SHP77 (cell line): ENCODE measurements at places on chromosomes 11 and 22.

GRCh38 chr22:23274891-23275694 is 94.8 kb downstream of the BCR start:
- no peak for DNase-seq

DNA sequence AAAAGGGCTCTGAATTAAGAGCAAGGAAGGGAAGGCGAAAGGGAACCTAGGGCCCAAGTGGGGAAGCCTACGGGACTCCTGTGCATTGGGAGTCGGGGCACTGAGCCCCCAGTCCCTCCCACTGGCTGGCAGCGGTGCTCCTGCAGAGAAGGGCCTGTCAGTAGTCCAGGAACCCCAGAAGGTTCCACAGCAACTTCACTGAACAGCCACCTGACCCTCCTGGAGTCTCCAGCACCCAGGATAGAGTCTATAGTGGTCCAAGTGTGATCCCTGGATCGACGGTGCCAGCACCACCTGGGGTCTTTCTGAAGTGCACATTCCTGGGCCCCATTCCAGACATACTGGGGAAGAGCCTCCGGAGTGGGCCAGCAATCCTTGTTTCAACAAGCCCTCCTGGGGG is 100.0 kb upstream of the B3GAT1 start:
- DNase-seq, result no peak

DNA sequence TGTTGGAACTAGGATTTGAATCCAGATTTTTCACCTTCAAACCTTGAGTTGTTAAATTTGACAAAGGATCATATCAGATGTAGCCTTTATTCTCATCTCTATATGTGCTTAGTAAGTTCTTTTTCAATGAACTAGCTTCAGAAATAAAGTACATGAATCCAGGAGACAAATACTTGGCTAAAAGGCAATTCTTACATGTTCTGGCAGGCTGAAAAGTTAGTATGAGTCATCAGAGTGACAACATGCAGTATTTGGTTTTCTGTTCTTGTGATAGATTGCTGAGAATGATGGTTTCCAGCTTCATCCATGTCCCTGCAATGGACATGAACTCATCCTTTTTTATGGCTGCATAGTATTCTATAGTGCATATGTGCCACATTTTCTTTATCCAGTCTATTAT is 40.4 kb downstream of the BBOX1 start:
- DNase-seq, result no peak

DNA sequence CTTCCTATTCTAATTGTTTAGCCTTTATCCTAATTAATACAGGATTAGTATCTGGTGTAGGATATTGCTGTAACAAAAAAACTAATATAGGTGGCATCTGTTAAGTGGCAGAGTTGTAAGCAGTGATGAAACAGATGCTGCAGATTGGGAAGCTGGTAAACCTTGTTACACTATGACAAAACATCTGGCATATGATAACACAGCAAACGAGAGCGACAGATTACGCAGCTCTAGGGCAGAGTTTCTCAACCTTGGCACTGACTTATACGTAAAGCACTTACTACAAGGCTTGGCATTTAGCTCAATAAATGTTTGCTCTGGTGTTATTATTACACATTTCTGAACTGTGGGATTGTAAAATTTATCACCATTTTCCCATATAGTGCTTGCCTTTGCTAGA is 137.0 kb downstream of the ATG16L2 start:
- DNase-seq, result no peak

DNA sequence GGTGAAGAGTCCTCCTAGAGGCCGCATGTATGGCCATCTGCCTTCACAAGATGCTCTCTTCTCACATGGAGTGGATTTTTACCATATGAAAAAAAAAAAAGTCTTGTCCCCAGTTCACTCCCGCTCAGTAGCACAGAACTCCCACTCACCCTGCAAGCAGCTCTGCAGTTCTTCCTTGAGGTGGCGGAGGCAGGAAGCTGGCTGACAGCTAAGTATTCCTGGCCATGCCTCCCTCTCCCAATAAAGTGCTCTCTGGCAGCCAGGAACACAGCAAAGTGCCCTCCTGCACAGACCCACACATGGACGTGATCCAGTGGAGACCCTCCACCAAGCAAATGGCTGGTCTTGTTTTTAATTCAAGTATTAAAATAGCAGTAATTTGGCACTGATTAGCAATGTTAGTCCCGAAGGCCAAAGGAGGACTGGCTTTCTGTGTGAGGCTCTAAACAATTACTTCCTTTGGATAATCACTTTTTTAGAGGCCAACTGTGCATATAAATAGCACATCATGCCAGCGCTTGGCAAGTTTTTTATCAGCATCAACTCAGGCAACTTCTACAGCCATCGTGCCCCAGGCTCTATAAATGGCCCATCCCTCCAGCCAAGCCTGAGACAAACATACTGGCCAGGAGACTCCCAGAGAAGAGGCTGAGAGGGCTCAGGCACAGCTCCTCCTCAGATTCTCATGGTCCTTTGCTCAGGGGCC is 413.6 kb downstream of the OPCML start:
- DNase-seq, result no peak

DNA sequence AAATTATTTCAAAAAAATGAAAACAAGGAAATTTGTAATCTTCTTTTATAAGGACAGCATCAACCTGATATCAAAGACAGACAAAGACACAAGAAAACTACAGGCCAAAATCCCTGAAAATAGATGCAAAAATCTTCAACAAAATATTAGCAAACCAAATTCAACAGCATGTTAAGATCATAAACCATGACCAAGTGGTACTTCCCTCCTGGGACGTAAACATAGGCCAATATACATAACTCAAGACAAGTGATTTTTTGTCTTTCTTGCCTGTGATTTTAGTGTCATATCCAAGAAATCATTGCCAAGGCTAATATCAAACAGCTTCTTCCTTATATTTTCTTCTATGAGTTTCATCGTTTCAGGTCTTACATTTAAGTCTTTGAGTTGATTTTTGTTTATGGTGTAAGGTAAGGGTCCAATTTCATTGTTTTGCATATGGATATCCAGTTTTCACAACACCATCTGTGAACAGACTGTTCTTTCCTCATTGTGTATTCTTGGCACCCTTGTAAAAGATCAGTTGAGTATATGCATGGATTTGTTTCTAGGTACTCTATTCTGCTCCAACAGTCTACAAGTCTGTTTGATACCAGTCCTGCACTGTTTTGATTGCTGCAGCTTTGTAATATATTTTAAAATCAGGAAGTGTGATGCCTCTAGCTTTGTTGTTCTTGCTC is 50.0 kb downstream of the SBF2 start:
- no peak for DNase-seq

DNA sequence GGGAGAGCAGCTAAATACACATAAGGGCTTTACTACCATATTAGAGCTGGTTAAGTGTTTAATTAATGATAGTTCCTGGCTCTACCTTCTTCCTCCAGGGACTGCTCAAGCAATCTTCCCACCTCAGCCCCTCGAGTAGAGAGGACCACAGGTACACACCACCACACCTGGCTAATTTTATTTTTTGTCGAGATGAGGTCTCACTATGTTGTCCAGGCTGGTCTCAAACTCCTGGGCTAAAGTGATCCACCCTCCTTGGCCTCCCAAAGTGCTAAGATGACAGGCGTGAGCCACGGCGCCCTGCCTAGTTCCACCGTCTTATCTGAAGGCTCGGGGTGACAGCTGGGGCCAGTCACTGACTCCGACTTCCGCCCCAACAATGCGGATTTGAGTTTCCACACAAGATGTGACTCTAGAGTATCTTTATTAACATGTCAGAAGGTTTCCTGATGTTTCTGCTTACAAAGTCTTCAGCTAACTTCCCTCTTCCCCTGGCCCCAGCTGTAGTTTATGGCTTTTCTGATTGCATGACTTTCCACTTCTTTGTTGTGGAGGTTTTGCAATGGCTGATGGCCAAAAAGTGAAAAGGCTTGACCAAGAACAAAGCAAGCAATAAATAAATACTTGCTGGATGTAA is 16.8 kb downstream of the TPST2 start:
- no peak for DNase-seq

DNA sequence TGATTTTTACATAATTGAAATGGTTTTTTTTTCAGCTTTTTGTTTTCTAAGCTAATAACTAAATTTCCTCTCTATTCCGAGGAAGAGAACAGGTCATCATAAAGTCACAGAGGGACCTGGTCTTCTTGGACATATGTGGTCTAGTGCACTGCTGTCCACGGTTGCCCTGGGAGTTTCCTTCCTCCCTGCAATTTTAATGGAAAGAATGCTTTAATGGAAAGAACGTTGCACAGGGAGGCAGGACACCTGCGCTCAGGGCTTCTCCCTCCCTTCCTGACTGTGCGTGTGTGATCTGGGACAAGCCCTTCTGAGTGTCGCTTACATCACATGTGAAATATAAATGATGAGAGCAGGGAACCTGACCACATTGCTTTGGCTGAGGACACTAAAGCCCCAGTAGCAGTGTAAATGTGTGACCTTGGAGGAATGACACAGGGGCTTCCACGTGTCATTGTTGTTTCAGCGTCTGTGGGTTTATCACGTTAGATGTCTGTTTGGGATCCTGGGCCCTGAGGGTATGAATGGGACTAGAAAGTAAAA is 93.2 kb downstream of the AMOTL1 start:
- DNase-seq, result no peak

GRCh38 chr11:16813126-16813525 is 74.7 kb downstream of the C11orf58 start:
- DNase-seq, result no peak

DNA sequence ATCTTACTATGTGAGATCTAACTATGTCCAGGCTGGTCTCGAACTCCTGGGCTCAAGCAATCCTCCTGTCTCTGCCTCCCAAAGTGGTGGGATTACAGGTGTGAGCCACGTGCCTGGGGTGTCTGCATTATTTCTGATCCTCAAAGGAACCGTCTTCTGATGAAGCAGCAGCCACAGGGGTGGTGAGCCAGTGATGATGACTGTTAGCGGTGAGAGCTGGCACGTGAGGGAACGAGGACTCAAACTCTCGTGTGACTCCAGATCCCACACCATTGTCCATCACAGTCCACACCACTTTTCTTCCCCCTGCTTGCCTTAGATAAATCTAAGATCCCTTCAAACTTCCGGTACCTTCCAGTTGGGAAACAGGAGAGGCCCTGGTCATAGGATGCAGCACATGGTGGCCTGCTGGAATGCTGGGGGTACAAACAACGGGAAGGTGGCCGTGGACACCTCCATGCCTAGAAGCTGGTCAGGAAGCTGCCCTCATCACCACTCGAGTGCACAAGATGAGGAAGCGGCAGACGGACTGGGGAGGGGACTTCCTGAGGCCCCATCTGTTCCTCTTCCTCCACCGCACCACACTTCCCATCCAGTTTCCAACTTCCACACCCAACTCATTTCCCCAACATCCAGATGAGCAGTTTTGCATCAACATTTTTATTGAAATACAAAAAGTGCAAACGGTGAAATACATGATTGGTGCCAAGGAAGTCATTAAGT is 23.8 kb downstream of the ARHGAP1 start:
- DNase-seq, result no peak

DNA sequence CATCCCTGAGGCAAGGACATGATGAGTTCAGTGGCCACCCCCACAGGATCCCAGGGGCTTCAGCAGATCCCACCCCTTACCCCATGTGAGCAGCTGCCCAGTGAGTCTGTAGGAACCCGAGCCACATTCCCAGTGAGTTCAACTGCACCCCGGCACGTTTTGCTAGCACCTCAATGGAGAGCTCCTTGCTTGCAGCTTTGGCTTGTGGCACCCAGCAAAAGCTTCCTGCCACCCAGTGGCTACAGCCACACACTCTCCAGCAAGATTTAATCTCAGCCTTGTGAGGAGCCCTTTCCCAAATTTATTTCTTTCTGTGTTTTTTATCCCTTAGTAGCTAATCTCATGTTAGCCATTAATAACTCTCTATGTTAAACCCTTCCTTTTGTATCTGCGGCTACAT is 4.0 kb downstream of the SAA1 start:
- no peak for DNase-seq

DNA sequence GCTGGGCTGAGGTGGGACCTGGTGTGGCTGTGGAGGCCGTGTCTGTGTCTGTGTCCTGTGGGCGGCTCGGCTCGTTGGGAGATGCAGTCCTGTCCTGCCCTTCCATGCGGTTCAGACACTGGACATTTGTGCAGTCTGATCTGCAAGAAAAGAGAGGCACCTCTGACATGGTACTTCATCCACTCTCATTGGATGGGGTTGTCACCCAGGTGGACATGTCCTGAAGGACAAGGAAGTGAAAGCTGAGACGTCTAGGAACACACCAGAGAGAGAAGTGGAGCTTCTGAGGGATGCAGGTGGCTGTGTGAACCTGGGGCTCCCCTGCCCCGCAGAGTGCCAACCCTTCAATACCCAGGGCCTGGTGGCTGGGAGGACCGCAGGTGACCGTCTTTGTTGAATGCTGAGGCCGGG is 18.4 kb downstream of the TBX1 start:
- DNase-seq, result no peak

DNA sequence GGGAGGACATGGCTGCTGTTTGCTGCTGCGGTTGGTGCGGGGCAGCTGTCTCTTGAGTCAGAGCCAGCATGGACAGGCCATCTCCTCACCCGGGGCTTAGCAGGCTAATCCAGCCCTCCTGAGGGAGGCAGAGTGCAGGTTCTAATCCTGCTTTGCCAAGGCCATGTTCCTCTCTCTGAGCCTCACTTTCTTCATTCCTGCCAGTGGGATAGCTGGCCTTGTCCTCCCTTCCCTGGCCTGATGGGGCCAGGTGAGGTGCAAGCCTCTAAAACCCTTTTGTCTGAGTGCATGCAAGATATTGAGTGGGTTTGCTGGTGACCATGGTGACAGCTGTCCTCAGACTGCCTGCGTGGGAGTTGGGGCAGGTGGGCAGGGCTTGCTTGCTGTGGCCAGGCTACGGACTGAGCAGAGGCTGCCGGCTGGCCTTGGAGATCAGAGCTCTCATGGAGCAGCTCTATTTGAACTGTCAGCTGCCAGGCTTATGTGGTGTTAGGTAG is 3.6 kb downstream of the USP35 start:
- DNase-seq, result peak; percentile 31

GRCh38 chr11:101583251-101584128 is at the start of gene TRPC6:
TRPC6 (minus strand) TSS chr11:101584007; CDS start chr11:101583503, 504 bp downstream.
- no peak for DNase-seq

GRCh38 chr11:82003671-82004515 is 729.8 kb downstream of the FAM181B start:
- no peak for DNase-seq

DNA sequence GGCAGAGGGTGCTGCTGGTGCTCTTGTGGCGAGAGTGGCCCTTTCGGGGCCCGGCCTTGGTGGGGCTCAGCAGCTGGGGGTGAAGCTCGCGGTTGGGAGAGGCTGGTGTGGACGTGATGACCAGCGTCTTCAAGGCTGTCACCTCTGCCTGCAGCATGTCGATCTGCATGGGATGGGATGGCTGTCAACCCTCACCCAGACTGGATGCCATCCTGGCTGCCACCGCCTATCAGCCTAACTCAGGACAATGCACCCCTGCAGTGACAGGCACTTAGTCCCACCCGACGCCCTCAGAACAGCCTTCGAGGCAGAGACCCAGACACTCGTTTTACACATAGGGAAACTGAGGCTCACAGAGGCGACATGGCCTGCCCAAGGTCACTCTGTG is 10.8 kb downstream of the RAB3IL1 start:
- DNase-seq, result no peak

DNA sequence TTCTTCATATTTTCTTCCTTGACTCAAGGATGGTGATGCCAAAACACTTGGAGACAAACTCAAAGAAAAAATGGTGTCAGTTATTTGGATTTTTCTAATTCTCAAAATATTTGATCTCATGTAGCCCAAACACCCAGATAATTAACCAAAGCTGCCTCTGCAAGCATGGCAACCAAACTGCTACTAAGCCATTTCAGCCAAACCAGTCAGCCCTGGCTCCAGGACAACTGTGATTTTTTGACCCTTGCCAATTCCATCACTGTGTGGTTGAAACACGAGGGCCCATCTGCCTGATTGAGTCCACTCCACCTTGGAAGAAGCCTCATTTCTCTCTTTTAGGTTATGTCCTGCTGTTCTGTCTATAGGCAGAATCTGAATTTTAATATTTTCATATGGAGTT is 277.4 kb downstream of the BLID start:
- DNase-seq, result no peak
